Anterior cingulate cortex (tissue), 58 donors: ENCODE measurements at places on chromosomes 11 and 22.

DNA sequence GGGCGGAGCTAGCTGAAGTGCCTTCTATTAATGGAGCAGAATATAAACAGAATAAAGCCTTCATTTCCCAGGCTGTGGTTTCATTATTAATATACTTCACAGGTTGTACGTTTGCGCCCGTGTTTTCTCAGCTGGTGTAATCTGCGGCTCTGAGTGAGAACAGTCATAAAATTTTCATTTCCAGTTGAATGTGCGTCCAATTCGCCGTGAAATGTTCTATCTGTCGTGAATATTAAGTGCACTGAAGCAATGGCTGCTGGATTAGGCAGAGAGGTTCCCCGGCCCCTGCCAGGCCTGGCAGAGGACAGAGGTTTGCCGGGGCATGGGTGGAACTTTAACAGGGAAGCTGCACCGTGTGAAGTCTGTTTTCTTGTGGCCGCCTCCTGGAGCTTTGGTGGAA is 874.4 kb downstream of the NTM start:
- no peak for DNase-seq

DNA sequence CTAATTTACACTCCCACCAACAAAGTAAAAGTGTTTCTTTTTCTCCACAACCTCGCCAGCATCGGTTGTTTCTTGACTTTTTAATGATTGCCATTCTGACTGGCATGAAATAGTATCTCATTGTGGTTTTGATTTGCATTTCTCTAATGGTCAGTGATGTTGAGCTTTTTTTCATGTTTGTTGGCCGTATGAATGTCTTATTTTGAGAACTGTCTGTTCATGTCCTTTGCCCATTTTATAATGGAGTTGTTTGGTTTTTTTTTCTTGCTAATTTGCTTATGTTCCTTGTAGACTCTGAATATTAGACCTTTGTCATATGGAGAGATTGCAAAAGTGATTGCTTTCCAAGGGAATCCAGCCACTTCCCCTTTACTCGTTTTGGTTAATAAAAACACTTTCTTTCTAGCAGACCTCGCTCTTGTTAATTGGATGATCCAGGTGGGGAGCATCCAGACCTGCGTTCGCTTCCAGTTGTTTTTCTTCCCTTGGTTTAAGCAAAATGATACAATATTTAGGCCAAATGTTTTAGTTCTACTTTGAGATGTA is 17.1 kb upstream of the APOL4 start:
- no peak for DNase-seq

DNA sequence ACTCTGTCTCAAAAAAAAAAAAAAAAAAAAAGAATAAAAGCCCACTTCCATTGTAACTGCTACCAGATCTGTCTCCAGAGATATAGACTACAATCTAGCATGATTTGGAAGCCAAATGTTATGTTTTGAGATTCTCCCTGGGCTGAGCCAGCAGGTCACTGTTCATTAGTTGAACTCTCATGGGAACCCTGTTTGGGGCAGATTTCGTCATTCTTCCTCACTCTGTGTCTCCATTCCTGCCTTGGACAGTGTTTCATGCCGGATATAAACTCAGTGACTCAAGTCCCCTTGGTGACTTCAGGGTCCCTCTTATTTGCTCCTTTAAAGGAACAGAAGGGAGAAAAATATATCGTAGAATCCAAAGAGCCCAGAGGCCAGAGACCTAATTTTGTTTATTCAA is 378.1 kb downstream of the LARGE1 start:
- no peak for DNase-seq

DNA sequence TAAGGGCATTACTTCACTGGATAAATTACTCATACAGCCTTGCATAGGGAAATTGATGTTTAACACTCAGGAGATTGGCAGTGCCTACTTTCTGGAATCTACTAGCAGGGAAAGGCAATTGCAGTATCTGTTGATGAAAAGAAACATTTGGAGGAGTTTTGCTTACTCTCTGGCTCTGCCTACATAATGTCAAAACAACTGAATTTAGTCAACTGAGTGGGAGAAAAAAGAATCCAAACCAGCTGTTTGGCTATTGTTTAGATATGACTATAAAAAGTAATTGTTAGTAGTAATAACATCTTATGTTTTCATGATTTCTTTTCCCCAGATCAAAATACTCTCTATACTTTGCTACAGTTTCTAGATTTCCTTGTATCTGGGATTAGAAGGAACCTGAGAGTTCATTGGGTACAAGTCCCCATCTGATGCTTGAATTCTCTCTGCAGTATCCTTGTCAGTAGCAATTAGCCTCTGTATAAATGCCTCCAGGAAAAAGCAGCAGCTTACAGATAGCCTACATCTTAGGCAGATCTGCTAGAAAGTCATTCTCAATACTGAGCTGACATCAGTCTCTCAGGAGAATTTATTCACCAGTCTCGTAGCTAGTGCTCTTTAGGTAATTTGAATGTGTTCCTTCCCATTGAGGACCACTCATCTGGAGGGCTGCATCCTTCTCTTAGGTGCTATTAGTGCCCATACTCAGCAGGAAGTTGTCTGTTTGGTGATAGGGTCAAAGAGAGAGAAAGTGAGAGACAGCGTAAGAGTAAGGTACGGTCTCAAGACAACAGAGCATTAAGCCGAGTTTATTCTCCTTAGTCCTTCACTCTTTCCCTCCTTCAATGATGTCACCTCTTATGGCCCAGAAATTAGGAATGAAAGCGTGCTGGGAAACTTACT is 185.9 kb upstream of the CCDC90B start:
- DNase-seq: no peak

GRCh38 chr11:59380263-59381059 is 21.8 kb downstream of the OR5AN1 start:
- no peak for DNase-seq

- DNase-seq: no peak
Observed at GRCh38 chr11:14342906-14343305, 16.1 kb downstream of the RRAS2 start.

DNA sequence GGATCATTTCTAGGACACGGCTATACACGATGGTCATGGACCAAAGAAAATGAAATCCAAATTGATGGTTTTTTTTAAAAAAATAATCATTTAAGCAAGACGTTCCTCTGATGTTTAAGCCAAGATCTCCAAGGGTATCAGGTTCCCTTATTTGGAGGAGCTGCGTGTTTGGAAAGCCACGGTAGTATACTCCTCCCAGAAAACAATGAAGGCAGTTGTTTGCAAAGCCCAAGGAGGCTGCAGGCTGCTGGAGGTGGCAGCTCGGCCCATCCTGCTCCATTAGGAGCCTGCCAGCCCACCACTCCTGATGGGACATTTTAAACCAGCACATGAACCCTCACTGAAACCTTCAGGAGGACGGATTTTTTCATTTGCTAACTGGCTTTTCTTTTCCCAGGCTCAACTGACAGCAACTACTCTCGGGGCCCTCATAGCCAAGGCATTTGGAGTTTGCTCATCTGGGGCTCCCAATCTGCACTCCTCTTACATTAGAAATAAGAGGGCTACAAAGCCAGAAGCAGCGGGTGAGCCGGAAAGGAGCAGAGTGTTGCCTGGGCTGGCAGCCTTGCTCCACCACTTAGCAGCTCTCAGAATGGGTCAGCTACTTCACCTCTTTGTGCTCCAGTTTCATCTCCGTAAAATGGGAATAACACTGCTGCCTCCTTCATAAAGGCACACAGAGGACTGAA is 58.4 kb downstream of the ABTB2 start:
- no peak for DNase-seq

DNA sequence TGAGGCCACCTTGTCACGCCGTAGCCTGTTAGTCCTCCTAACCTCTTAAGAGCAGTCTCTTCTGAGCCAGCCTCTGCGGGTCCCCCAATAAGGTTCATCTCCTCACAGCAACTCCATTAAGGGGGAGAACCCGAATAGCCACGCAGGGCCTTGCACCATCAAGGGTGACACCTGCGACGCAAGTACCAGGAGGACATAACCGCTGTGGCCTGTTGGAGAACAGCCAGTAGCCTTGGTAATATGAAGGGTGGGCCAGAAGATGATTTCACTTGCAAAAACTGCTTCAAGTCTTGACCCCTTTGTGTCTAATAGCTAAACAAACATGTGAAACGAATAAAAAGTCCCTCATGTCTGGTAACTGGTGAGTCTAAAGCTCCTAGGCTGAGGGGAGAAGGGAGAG is 14.8 kb downstream of the ARFGAP2 start:
- no peak for DNase-seq

- no peak for DNase-seq
Observed at GRCh38 chr11:20027556-20028013, 132.7 kb downstream of the DBX1 start.

GRCh38 chr11:114354076-114354475 is 46.2 kb downstream of the C11orf71 start:
- no peak for DNase-seq

GRCh38 chr22:33841281-33842005 is 78.8 kb downstream of the LARGE1 start:
- no peak for DNase-seq

GRCh38 chr11:121415856-121416255 is 36.3 kb upstream of the SORL1 start:
- DNase-seq: no peak

- no peak for DNase-seq
Observed at GRCh38 chr11:44623731-44624491, 58.4 kb downstream of the CD82 start.

DNA sequence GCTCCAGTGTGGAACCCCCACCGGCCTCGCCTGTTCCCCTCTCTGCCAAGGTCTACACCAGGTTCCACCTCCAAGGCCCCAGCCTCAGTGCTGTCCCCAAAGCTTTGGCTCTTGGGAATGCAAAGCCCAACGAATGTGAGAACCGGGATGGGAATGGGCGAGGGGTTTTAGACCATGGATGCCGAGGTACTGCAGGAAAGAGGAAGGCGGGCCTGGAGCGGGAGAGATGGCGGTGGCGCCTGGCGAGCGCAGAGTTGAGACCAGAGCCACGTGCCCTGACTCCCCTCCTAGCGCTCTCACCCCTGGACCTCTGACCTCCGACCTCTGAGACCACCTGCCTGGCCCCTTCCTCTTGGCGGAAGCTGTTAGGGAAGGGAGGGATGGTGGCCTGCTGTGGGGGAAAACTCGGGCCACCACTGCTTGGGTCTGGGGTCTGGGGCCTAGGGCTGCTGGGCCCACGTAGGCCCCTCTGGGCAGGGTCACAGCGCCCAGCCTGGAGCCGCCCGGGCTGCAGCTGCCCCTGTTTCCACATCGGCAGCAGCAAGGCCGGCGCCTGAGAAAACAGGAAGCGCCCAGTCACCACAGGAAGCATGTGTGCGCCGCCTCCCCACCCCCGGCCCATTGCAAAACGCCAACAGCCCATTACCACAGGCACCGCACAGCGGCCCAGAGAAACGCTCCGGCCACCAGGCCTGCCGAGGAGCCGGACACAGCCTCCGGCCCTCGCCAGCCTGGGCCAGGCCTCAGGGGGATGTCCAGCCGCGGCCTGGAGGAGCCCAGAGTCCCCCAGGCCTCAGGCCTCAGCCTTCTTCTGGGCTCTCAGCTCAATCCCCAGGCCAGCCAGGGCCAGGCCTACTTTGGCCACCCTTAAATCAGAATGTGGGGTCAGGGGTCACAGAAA is 13.8 kb upstream of the SLC39A13 start:
- no peak for DNase-seq

GRCh38 chr11:6418557-6419008 is 311 bp downstream of the APBB1 start:
- DNase-seq: no peak

- DNase-seq: no peak
Observed at GRCh38 chr22:17842386-17842785, 68.1 kb upstream of the BID start.

DNA sequence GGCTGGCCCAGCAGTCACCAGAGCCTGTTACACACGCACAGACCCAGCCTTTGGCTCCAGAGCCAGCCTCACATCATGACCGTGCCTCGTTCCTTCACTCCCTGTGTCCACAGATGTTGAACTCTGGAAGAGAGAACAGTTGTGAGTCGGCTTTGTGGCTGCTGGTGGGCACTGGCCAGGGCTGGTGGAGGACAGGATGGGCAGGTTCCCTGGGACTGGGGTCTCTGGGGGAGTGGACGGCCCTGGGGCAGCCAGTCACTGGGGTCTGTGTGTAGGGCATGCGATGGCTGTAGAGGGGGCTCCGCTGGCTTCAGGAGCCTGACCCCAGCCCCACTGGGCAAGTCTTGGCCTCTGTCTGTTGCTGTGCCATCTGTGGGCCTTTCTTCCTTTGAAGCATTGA is 1070.1 kb downstream of the BRD1 start:
- DNase-seq: no peak

DNA sequence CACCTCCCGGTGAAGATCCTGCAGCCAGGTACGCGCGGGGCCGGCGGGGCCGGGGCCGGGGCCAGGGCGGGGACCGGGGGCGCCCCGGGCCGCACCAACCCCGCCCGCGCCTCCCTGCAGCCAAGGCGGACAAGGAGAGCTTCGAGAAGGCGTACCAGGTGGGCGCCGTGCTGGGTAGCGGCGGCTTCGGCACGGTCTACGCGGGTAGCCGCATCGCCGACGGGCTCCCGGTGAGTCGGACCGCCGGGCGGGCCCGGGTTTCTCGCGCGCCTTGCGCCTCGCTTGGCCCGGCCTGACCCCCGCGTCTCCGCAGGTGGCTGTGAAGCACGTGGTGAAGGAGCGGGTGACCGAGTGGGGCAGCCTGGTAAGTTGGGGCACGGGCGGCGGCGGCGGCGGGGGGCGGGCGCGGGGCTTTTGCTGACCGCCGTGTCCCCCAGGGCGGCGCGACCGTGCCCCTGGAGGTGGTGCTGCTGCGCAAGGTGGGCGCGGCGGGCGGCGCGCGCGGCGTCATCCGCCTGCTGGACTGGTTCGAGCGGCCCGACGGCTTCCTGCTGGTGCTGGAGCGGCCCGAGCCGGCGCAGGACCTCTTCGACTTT is 531 bp downstream of the PIM3 start:
- DNase-seq: no peak

- DNase-seq: no peak
Observed at GRCh38 chr11:92595052-92595451, 370.4 kb downstream of the FAT3 start.

DNA sequence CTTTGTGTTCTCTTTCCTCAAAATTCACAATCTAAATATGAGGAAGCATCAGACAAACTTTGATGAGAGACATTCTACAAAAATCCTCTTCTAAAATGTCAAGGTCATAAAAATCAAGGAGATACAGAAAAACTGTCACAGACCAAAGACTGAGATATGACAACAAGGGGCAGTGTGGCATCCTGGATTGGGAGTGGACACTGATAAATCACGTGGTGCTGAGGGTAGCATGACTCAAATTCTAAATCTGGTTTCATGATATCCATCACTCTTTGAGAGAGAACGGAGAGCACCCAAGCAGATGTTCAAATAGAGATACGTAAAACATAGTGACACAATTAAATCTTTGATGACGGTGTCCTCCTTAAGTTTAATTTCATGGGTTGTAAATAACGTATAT is 13.0 kb upstream of the CARD18 start:
- DNase-seq: no peak

DNA sequence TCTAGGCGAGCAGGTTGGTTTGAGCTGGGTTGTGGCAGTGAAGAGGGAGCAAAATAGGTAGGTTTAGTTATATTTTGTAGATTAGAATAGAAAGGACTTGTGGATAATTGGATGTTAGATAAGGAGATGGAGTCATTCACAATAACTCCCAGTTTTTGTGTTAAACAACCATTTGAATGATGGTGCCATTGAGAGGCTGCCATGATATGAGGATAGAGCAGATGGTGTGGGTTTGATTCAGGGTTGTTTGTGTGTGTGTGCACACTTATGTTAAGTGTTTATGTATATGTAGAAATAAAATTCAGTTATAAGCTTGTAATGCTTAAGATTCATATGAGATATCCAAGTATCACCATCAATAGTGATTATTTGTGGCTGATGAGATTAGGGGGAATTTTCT is 166.6 kb downstream of the NXPE2 start:
- DNase-seq: no peak
